ENCODE measurements at places on chromosomes 2 and 18.

- no peak for DNase-seq
Measured at GRCh38 chr18:11096839-11097750, 52.3 kb downstream of the PIEZO2 start.

GRCh38 chr2:4404363-4404762 lies 701.0 kb downstream of the DCDC2C start:
- DNase-seq, result no peak

- DNase-seq, result no peak
Measured at GRCh38 chr2:239264492-239264837, 136.4 kb downstream of the HDAC4 start.

GRCh38 chr2:216583606-216584005 lies 49.6 kb upstream of the IGFBP2 start:
- DNase-seq, result no peak

GRCh38 chr2:202030691-202031090 lies 3.0 kb upstream of the FZD7 start:
- no peak for DNase-seq

DNA sequence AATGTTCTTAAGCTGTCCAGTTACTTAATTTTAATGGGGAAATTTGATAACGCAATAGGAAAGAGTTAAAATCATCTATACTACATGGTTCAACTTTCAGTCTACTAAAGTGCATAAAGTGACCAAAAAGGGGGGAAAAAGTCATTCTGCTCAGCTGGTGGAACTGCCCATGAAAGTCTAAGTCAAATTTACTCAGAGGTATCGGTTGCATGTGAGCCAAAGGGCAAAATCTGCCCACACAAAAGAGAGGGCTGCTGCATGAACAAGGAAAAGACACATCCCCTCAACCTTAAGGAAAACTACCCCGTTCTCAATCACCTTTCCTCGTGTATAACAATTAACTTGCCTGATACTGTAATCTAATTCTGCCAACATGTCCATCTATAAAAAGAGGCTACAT lies 126.1 kb downstream of the TCF4 start:
- no peak for DNase-seq

- DNase-seq, result no peak
Measured at GRCh38 chr2:215507136-215507535, 71.3 kb upstream of the FN1 start.

DNA sequence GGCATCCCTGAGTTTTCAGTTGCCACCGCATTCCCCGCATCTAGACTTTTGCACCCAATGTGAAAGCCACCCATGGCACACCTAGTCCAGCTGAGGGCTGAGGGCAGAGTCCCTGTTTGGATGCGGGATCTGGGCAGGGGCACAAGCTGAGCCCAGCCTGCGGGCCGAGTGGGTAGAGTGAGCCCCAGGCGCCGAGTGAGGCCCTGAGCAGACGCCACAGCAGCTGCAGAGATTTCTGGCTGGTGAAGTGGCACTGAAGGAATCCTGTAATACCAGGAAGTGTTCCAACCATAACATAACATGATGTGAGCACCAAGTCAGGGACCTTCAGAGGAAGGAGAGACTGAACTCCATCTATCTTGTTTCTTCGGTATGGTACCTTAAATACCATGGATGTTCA lies 27.7 kb upstream of the FRZB start:
- DNase-seq, result no peak

DNA sequence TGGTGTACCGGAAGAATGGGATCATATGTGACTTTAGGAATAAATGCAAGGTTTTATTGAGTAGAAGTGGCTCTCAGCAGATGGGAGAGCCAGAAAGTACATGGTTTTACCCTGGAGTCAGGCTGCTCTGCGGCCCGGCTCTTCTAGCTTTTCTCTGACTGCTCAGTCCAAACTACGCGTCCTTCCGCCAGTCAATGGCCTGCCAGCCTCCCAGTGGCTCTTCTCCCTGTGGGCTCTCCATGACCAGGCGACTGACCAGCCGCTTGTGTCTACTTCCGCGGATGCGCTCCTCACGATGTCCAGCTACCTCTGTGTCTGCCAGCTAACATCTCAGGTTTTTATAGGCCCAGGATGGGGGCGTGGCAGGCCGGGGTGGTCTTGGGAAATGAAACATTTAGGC lies 220.4 kb downstream of the VAPA start:
- no peak for DNase-seq

GRCh38 chr2:344811-345210 lies 56.9 kb upstream of the ALKAL2 start:
- no peak for DNase-seq

DNA sequence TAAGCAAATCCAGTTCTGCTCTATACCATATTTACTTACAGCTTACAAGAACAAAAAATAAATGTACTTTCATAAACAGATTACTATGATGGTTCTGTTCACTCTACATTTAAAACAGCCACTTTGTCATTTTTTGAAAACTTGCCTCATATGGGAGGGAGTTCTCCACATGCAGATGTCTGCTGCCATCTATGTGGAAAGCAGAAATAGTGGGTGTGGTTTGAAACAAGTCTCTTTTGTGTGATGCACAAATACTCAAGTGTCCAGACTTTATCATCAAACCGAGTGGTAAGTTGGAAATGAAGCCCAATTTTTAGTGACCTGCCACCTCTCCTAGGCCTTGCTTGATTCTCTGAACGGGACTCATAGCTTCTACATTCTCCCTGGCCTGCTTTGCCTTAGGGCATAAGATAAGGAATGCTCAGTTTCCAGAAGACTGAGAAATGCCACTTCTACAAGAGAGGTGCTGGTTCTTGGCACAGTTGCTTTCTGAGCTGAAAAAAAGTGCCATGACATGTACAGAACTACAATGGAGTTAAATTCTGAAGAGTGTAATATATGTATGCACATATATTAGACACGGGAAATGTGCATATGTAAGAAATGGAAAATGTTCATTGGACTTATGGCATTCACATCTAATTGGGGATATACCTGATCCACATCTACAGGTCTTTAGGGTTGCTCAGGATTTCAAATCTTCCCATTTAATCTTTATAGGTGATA lies 221.0 kb downstream of the SLC8A1 start:
- no peak for DNase-seq

- DNase-seq, result no peak
Measured at GRCh38 chr2:200770847-200771246, 40.9 kb upstream of the BZW1 start.
